ENCODE measurements at places on chromosomes 3 and 15.

GRCh38 chr15:85702321-85703101 is 92.2 kb downstream of the KLHL25 start:
- peaks cover 41% of the 10 kb centered on the region for H3K36me3 ChIP-seq
- H3K27ac ChIP-seq = peak overlapping the region; percentile 86
- H3K27me3 ChIP-seq = no peaks in the 10 kb centered on the region

- H3K36me3 ChIP-seq = no peaks in the 10 kb centered on the region
- peaks cover 22% of the 10 kb centered on the region for H3K27me3 ChIP-seq
- H3K27ac ChIP-seq = no peak overlapping the region
- DNase-seq = no peak
- H3K4me1 ChIP-seq = no peaks in the 10 kb centered on the region
- H3K4me3 ChIP-seq = no peak overlapping the region
These were observed 58.5 kb upstream of the PPARG start for GRCh38 chr3:12230406-12230805.

- no peaks in the 10 kb centered on the region for H3K36me3 ChIP-seq
- DNase-seq = no peak
- no peaks in the 10 kb centered on the region for H3K27me3 ChIP-seq
- no peaks in the 10 kb centered on the region for H3K4me1 ChIP-seq
- no peak overlapping the region for H3K27ac ChIP-seq
These were observed 46.5 kb downstream of the CYFIP1 start for GRCh38 chr15:22933641-22934061.

DNA sequence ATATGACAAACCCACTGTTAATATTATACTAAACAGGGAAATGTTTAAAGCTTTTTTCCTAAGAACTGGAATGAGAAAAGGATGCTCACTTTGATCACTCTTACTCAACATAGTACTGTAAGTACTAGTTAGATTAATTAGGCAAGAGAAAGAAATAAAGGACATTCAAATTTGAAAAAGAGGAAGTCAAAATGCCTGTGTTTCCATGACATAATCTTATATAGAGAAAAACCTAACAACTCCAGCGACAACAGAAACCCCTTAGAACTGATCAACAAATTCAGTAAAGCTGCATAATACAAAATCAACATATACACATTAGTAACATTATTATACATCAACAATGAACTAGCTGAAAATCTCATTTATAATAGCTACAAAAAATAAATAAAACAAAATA is 200.6 kb upstream of the ROBO1 start:
- H3K27ac ChIP-seq = no peak overlapping the region
- H3K36me3 ChIP-seq = no peaks in the 10 kb centered on the region
- DNase-seq = no peak
- H3K4me1 ChIP-seq = no peaks in the 10 kb centered on the region

DNA sequence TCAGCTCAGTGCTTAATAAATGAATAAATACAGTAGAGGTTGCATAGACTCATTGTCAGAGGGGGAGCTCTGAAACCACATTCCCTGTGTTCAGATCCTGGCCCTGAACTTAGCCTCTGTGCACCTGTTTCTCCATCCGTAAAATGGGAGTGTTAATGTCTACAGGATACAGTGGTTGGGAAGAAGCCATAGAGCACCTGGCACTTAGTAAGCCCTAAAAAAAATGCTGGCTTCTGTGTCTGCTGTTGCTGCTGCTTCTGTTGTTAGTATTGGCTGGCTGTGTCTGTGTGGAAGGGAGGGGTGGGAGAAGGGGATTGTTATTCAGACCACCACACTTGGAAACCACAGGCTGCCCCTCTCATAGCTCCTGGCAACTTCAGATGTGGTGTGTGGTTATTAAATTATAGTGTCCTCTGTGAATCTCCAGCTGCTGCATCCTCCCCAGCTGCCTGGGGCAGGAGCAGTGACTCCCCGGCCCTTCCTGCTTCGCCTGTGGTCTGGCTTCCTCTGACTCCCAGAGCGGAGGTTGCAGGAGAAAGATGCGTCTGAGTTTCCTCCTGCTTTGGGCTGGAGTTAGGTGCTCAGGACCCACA is 31.0 kb downstream of the FGD5 start:
- no peak for DNase-seq
- H3K27me3 ChIP-seq = peaks cover 28% of the 10 kb centered on the region
- peaks cover 17% of the 10 kb centered on the region for H3K4me1 ChIP-seq

DNA sequence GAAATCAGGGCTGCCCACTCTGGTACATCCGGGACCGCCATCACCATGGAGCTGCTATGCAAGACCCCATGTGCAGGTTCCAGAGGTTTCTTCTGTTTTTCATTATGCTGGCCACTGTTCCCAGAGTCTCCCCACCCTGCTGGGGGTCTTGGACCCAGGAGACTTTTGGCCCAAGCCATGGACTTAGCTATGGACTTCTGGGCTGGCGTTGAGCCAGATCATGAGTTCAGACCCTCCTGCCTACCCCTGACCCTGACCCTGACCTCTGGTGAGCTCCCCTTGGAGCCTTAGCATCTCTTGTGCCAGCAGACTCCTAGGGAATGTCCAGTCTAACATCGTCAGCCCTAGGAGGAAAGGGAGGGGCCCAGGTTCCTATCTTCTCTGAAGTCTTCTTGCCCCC is 25.3 kb downstream of the SLC28A1 start:
- H3K4me1 ChIP-seq = peaks cover 17% of the 10 kb centered on the region
- H3K27ac ChIP-seq = no peak overlapping the region
- H3K27me3 ChIP-seq = no peaks in the 10 kb centered on the region
- H3K36me3 ChIP-seq = peaks cover under 1% of the 10 kb centered on the region
- no peak for DNase-seq

GRCh38 chr3:16596352-16597032 is 8.7 kb downstream of the DAZL start:
- peaks cover 32% of the 10 kb centered on the region for H3K4me1 ChIP-seq
- DNase-seq = peak; percentile 42
- H3K27me3 ChIP-seq = peaks cover 23% of the 10 kb centered on the region
- H3K4me3 ChIP-seq = no peak overlapping the region

GRCh38 chr3:76765511-76765910 is 274.4 kb upstream of the ROBO2 start:
- no peaks in the 10 kb centered on the region for H3K4me1 ChIP-seq
- DNase-seq = no peak
- H3K27ac ChIP-seq = no peak overlapping the region
- H3K27me3 ChIP-seq = no peaks in the 10 kb centered on the region

DNA sequence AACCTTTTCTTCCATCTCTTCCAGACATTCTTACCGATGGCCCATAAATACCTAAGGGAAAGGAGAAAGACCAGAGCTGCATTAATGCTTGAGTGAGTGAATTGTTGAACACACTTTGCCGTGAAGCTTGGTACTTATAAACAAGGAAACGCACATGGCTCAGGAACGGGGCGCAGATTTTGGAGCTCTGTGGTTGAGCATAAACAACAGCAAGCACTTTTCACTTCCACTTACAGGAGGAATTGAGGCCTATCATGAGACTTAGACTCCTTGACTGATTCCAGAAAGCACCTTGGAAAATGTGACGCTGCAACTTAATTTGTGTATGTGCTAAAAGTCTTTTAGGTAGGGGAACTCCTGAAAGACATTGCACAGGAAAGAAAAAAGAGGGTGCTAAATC is 197.5 kb upstream of the FEZF2 start:
- no peaks in the 10 kb centered on the region for H3K27me3 ChIP-seq
- H3K27ac ChIP-seq = no peak overlapping the region
- H3K4me1 ChIP-seq = no peaks in the 10 kb centered on the region

GRCh38 chr15:39340903-39341645 is 239.8 kb upstream of the THBS1 start:
- no peaks in the 10 kb centered on the region for H3K36me3 ChIP-seq
- H3K4me3 ChIP-seq = no peak overlapping the region
- H3K27me3 ChIP-seq = no peaks in the 10 kb centered on the region
- H3K4me1 ChIP-seq = no peaks in the 10 kb centered on the region

DNA sequence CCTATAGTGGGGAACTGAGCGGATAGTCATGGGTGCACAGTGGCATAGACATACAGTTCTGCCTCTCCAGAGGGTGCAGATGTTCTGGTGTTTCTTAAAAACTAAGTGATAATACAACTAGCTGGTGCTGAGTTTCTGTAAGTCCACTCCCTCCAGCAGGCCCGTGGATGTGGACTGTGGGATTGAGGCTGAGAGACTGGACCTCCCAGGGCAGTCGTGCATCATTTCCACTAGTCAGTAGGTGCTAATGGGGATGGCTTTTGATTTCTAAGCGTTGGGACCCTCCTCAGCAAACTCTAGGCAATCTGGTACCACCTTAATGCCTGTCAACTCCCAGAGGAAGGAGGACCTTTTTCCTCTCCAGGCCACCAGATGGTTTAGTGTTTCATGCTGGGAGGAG is 27.3 kb upstream of the TIMP4 start:
- no peaks in the 10 kb centered on the region for H3K27me3 ChIP-seq
- H3K36me3 ChIP-seq = no peaks in the 10 kb centered on the region
- no peak overlapping the region for H3K4me3 ChIP-seq
- H3K4me1 ChIP-seq = peaks cover 27% of the 10 kb centered on the region
- H3K27ac ChIP-seq = no peak overlapping the region

GRCh38 chr15:93141371-93141794 is 52.4 kb upstream of the RGMA start:
- H3K27ac ChIP-seq = no peak overlapping the region
- H3K4me3 ChIP-seq = no peak overlapping the region
- H3K36me3 ChIP-seq = no peaks in the 10 kb centered on the region
- peak; percentile 31 for DNase-seq

GRCh38 chr3:133237380-133237779 is 162.5 kb upstream of the BFSP2 start:
- no peaks in the 10 kb centered on the region for H3K36me3 ChIP-seq
- no peaks in the 10 kb centered on the region for H3K4me1 ChIP-seq

- no peaks in the 10 kb centered on the region for H3K4me1 ChIP-seq
- H3K4me3 ChIP-seq = no peak overlapping the region
- H3K36me3 ChIP-seq = no peaks in the 10 kb centered on the region
- H3K27me3 ChIP-seq = no peaks in the 10 kb centered on the region
- no peak for DNase-seq
- H3K27ac ChIP-seq = no peak overlapping the region
These were observed 78.7 kb upstream of the SNRK start for GRCh38 chr3:43207628-43208085.

DNA sequence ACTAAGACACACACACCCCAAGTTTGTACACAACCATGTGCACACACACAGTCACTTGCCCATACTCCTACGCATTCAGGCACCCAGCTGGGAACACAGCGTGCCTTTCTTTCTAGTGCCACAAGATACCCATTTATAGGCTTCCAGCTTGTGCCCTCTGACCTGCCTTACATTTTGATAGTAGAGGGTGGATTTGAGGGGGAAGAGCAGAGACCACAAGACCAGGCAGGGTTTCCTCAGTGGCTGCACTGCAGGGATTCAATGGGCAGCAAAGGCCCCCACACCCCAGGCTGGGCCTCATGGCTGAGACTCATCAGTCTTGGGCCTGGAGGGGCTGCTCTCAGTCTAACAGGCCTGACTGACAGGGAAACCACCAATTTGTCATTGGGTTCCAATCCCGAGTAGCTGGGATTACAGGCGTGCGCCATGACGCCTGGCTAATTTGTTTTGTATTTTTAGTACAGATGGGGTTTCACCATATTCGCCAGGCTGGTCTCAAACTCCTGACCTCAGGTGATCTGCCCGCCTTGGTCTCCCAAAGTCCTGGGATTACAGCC is 18.8 kb upstream of the ANKDD1A start:
- peaks cover 2% of the 10 kb centered on the region for H3K36me3 ChIP-seq
- DNase-seq = peak; percentile 36
- peaks cover 69% of the 10 kb centered on the region for H3K4me1 ChIP-seq
- no peaks in the 10 kb centered on the region for H3K27me3 ChIP-seq
- H3K27ac ChIP-seq = peak overlapping the region; percentile 100
- peak overlapping the region; percentile 82 for H3K4me3 ChIP-seq

GRCh38 chr3:30962084-30962483 is 67.6 kb upstream of the GADL1 start:
- DNase-seq = no peak
- H3K4me3 ChIP-seq = no peak overlapping the region
- H3K4me1 ChIP-seq = peaks cover 22% of the 10 kb centered on the region
- peaks cover 1% of the 10 kb centered on the region for H3K36me3 ChIP-seq

- H3K36me3 ChIP-seq = no peaks in the 10 kb centered on the region
- H3K4me3 ChIP-seq = no peak overlapping the region
- H3K27ac ChIP-seq = no peak overlapping the region
- peaks cover 50% of the 10 kb centered on the region for H3K27me3 ChIP-seq
- no peaks in the 10 kb centered on the region for H3K4me1 ChIP-seq
- DNase-seq = peak; percentile 48
These were observed 36.1 kb downstream of the BNC1 start for GRCh38 chr15:83248151-83249029.

GRCh38 chr3:188633206-188633605 is 479.2 kb downstream of the LPP start:
- peaks cover 3% of the 10 kb centered on the region for H3K36me3 ChIP-seq
- DNase-seq = no peak
- no peak overlapping the region for H3K4me3 ChIP-seq
- no peaks in the 10 kb centered on the region for H3K27me3 ChIP-seq
- H3K27ac ChIP-seq = no peak overlapping the region

DNA sequence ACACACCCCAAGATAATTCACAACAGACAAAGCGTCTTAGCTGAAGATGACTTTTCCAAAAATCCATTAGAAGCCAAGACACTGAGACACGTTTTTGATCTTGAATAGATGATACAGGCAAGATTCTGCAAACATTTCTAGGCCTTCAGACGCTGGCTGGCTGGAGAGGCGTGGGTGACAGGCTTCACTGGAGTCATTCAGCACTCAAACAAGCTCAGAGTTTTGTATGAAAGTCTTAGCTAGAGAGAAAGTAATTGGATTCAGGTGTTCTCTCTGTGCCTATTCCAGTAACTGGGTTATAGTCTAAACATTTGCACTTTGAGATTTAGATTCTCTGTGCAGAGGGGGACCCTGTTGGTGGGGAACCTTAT is 147.7 kb upstream of the BHLHE40 start:
- peaks cover 92% of the 10 kb centered on the region for H3K4me1 ChIP-seq
- H3K4me3 ChIP-seq = peak overlapping the region; percentile 85
- H3K36me3 ChIP-seq = peaks cover 75% of the 10 kb centered on the region
- DNase-seq = peak; percentile 68
- H3K27me3 ChIP-seq = no peaks in the 10 kb centered on the region
- peak overlapping the region; percentile 97 for H3K27ac ChIP-seq

DNA sequence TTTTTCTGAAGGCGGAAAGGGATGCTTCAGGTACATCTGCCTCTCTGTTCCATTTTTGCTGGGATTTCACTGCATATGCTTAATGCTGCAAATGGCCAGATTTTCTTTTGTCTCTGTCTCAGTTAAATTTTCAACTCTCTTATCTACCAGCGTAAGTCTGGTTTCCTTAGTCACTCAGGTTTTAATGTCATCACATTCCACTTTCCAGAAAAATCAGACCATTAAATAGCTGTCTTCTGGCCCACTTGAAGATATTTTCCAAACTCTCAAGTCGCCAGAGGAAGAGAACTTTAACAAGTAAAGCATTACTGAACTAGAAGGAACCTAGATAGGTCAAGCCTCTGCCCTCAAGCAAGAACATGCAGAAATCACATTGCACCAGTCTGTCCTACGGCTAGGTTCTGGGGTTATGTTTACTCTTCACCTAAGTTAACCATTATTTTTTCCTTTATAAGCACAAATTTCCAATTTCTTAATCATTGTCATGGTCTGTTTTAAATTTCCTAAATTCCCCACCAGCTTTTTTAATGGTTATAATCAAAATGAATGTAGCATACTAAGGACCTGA is 26.5 kb downstream of the AVEN start:
- no peak for DNase-seq
- H3K4me1 ChIP-seq = peaks cover 3% of the 10 kb centered on the region
- peaks cover 20% of the 10 kb centered on the region for H3K27me3 ChIP-seq
- H3K27ac ChIP-seq = no peak overlapping the region
- H3K36me3 ChIP-seq = no peaks in the 10 kb centered on the region
- no peak overlapping the region for H3K4me3 ChIP-seq

- H3K4me1 ChIP-seq = peaks cover 28% of the 10 kb centered on the region
- peaks cover 6% of the 10 kb centered on the region for H3K36me3 ChIP-seq
- H3K27me3 ChIP-seq = no peaks in the 10 kb centered on the region
- no peak for DNase-seq
- peak overlapping the region; percentile 92 for H3K4me3 ChIP-seq
These were observed 1.2 kb downstream of the CMSS1 start for GRCh38 chr3:99818818-99819217.

Data from activated CD8-positive, alpha-beta T cell treated with anti-CD3 and anti-CD28 coated beads, Interleukin-2, amount 10 ng/mL, durations not matched to agents 7 days and 5 days (primary cell).